Activated T-helper 9 cell treated with anti-CD3 and anti-CD28 coated beads, Interleukin-2, amount 50 U/mL, for 16 hours (primary cell): ENCODE measurements at places on chromosomes 4 and X.

GRCh38 chrX:43835559-43835958 lies 46.7 kb downstream of the MAOB start:
- no peak for DNase-seq

- no peak for DNase-seq
These were observed 24.4 kb upstream of the SLC25A6 start for GRCh38 chrX:1416327-1416784.

DNA sequence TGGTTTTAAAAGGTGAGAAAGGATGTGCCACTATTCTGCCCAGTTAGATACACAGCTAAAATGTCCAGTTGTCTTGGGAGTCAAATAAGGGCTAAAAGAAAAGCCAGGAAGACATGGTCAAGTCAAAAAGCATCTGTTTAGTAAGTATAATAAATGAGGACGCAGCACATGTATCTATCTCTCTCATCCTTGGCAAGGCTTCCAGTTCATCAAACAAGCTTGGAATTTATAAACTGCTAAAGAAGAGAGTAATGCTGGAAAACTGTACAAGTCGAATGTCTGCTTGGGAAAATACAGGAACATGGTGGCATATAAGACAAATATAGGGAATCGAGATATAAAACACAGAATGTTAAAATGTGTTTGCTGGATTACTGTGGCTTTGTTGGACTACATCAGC lies 106.7 kb downstream of the GPC3 start:
- DNase-seq, result no peak

DNA sequence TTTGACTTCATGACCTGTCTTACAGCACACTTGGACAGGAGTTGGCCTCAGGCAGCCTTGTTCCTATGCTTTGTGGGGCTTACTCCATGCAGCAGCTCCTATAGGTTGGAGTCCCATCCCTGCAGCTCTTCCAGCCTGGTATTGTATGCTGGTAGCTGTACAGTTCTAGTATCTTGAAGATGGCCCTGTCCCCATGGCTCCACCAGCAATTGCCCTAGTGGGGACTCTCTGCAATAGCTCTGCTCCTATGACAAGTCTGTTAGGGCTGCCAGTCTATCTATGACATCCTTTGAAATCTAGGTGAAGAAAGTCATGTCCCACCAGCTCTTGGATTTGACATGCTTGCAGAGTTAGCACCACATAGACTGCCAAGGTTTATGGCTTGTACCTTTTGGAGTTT lies 252.6 kb downstream of the ANTXR2 start:
- no peak for DNase-seq

- no peak for DNase-seq
These were observed 1306.8 kb downstream of the STIM2 start for GRCh38 chr4:28167411-28167810.

DNA sequence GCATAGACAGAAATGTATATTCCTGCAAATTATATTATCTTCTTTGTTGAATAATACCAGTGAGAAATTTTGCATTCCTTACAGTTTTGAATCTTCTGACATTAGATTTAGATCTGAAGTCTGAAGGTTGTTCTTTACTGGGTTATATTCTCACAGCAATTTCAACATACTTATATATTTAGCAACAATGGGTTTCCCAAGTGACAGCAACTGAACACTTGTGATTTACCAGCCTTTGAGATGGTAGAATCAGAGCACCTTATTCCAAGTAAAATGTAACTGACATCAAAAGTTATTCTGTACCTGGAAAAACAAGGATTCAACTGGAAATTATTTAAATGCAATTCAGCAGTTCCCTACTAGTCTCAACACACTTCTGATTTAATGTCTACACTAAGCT lies 66.0 kb downstream of the RELL1 start:
- no peak for DNase-seq

DNA sequence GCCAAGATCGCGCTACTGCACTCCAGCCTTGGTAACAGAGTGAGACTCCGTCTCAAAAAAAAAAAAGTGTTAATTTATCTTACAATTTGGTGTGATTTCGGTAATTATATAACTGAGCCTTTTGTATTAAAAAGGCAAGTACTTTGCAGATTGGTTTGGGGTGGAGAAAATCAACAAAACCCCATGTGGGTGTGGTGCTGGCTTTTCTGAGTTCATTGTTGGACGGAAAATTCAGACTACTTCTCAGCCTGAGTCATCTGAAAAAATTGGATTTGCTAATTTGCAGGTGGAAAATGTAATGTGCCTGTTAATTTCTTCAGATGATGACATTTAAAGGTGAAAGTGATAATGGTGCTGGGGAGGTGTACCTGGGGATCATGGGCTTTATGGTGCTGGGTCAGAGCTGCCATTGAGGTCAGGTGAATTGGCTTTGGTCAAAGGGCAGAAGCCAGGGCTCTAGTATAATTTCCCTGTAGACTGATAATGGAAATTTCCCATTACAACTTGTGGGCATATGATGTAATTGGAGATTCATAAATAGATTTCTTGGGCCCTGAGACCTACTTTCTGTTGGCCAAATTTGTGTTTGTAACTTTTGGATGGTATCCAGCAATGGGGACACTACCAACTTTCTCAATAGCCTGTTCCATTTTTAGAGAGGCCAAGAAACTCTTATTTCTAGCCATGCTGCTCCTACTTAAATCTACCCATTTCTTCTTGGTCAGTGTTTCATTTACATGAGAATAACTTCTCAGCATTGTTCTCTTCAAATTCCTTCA lies 74.3 kb upstream of the TEX13D start:
- DNase-seq, result no peak

- no peak for DNase-seq
These were observed 405.9 kb downstream of the ADGRL3 start for GRCh38 chr4:61605984-61606383.

DNA sequence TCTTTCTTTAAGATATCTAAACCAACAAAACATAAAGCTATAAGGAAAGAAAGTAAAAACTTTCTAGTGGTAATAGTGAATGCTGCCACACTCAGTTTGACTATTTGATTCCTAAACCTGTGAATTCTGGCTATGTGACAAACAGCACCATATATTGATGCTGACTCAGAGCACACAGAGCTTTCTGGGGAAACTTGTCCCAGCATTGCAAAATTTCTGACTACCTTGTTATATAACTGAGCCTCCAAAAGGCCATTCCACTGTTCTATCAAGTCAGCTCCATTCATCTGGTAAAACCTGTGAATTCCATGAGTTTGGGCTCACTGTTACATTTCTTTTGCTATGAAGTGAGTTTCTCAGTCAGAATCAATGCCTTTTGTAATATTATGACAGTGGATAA lies 1229.7 kb downstream of the PCDH18 start:
- DNase-seq, result no peak

- no peak for DNase-seq
These were observed 107.9 kb downstream of the PSAPL1 start for GRCh38 chr4:7326693-7327340.

- DNase-seq, result no peak
These were observed 333.1 kb upstream of the KLF3 start for GRCh38 chr4:38330936-38331335.

DNA sequence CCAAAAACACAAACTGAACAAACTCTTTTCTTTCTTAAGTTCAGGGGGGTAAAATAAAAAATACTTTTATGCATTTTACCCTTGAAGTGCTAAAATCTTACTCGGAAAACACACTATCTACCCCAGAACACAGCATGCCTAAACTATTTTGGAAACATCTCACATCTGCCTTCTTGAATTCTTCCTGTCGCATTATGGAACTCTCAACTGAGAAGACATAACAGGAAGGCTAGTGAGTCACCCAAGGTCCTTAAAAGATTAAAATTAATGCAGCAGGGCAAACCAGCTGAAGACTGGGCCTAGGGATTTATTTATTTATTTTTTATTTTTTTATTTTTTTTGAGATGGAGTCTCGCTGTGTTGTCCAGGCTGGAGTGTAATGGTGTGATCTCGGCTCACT lies 208.2 kb downstream of the APBB2 start:
- DNase-seq, result no peak

GRCh38 chr4:184151988-184152485 lies 65.6 kb downstream of the ENPP6 start:
- no peak for DNase-seq

GRCh38 chrX:40260146-40260747 lies 162.5 kb upstream of the BCOR start:
- no peak for DNase-seq

GRCh38 chr4:8694651-8695151 lies 102.1 kb downstream of the CPZ start:
- no peak for DNase-seq

DNA sequence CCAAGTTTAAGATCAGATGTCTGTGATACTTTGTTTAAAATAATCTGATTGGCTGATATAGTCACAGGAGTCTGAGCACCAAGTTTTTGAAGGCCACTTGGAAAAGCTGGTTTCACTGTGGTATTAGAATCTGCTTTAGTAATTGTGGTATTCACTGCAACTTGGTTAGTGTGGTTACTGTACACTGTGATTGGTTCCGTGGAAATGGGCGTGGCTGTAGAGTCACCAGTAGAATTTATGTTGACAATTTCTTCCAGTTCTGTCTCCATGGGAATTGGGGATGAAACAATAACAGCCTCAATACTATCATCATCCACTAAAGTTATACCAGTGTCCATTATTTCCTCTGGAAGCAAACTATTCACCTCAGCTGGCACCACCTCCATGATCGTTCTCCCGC lies 26.2 kb downstream of the LIN54 start:
- no peak for DNase-seq

- no peak for DNase-seq
These were observed 1.7 kb downstream of the PRAF2 start for GRCh38 chrX:49071877-49072711.

DNA sequence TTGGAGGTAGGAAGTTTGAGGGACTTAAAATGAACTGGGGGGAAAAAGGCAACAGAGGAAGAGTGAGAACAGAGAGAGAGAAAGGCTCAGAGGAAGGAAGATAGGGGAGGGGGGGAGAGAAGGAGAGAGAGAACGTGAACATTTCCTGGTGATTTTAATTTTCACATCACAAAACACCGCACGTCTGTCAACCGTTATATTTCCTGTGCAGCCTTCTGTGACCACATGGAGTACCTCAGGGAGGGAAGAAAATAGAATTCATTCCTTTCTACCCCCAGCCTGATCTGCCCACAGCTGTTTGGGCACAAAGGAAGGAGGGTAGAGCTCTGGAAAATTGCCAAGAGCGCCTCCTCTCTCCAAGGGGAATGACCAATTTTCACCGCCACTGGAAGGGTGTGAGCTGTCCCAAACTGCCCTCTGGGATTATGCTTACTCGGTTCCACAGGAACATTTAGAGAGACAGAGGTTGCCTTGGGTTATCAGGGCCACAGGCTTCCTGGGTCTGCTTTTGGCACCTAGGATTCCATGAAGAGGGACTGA lies 135.7 kb upstream of the MAMLD1 start:
- no peak for DNase-seq

GRCh38 chr4:181970366-181970765 lies 272.8 kb upstream of the TENM3 start:
- no peak for DNase-seq

DNA sequence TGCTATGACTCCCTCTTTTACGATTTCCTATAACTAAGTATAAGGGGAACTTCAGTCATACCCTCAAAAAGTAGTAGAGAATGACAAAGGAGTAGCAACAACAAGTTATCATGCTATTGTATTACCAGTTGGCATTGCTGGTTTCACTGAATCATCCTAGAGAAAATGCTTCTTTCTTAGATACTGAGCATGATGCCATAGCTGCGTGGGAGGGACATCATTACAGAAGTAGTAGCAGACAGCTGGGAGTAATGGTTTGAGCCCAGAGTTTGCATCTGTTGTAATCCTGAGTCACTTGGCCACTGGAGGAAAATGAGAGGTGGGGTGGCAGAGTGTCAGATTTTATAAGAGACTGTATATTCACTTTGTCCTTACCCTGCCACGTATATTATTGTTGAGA lies 38.6 kb downstream of the MTMR1 start:
- peak; percentile 13 for DNase-seq

DNA sequence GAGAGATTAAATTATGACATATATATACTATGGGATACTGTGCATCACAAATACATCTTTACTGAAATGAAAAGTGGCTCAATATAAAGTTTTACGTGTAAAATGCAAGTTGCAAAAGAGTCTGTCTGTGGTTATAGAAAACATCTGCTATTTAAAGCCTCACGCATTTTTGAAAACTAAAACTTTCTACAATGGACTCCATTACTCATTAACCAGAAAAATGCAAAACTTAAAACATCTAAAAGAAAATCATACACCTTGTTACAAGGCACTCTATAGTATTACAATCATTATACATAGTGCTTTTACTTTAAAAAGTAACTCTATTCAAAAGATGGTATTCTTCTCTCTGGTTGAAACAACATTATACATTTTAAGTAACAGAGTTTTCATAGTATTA lies 755.6 kb downstream of the DMD start:
- DNase-seq, result no peak

GRCh38 chr4:149441338-149441737 lies 374.3 kb downstream of the IQCM start:
- DNase-seq, result no peak

DNA sequence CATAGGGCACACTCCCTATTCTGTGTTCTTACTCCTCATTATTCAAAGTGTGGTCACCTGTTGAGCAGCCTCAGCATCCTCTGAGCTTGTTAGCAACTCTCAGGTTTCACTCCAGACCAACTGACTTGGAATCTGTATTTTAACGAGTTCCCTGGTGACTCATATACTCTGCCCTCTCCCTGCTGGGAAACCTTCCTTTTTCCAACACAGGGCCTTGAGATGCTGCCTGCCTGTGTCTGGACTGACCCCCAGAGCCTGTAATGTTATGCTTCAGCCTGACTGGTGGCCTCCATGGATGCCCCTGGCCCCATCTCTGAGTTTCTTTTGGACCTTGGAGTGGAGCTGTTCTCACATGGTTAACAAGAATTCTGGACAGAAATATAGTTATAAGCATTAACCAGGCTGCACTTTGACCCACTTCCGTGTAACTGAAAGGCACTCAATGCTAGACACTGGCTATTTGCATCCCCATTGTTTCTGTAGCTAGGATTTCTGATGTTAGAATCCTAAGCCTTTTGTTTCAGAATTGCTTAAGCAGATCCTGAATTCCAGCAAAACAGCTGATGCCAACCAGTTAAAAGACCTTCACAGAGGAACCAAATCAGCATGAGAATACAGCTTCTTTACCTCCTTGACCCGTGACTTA lies 262.6 kb downstream of the STIM2 start:
- DNase-seq, result no peak

GRCh38 chr4:122542411-122543236 lies 78.2 kb downstream of the IL21 start:
- DNase-seq, result no peak

GRCh38 chr4:41119867-41120295 lies 94.5 kb downstream of the APBB2 start:
- no peak for DNase-seq

- DNase-seq, result no peak
These were observed 195.4 kb downstream of the AFAP1 start for GRCh38 chr4:7744142-7744804.

DNA sequence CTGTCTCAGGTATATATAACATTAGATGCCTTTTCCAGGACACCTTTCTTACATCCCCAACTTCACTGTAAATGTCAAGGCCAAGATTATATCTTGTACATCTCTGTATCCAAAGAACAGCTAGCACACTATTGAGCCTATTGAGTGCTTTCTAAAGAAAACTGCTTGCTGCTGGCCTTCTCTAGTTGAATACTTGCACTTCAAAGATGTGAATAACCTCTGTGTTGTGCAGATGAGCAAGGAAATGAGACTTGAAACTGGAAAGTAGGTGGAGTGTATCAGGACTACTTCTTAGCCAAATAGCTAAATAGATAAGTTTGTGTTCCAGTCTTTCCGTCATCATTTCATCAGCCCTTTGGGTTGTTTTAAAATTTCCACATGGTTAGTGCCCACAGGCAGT lies 704.4 kb upstream of the AMOT start:
- no peak for DNase-seq

GRCh38 chrX:2628751-2629315 lies 62.3 kb upstream of the CD99 start:
- DNase-seq, result no peak
